ENCODE measurements at places on chromosomes 16 and 17.

GRCh38 chr16:85918436-85918835 lies 19.5 kb downstream of the IRF8 start:
- no peak for DNase-seq

DNA sequence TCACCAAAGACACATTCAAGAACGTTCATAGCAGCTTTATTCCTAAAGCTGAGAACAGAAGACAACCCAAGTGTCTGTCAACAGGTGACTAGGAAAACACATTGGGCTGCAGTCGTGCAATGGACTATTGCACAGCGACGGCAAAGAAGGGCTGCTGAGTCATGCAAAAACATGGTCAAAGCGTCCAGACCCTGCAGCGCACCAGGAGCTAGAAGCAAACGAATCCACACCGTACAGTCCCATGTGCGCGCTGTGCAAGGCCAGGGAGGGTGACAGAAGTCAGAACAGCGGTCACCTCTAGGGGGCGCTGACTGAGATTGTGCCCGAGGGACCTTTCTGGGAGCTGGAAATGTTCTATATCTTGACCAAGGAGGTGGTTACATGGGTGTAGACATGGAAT lies 266.4 kb downstream of the MAF start:
- DNase-seq, result peak; percentile 22

GRCh38 chr16:54136276-54136625 lies 150.3 kb downstream of the IRX3 start:
- DNase-seq, result no peak

DNA sequence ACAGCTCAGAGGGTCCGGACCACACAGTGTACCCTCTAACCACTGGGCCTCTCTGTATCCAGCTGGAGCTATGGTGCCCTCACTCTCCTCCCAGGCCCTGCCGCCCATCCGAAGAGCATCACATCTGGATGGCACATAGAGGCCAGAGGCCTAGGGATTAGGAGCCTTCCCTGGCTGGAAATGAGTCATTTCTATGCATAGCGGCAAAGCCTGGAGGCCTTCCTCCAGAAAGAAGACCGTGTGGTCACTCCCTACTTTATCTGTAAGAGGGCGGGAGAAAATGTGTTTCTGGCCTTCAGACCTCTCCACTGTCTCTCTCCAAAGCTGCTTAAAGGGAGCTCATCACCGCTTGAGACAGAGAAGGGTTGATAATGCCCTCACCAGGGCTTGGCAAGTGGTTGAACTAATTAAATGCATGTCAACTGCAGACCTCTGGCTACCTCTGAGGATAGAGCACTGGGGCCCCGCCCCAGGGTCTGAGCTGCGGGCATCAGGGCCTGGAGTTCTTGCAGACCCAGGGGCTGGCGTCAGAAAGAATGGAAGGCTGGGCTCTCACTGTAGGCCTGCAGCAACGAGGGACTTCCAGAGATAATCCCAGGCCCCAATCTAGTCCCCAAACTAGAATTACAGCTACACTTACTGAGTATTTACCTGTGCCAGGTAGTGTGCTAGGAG lies 122.2 kb downstream of the IRX5 start:
- DNase-seq, result no peak

DNA sequence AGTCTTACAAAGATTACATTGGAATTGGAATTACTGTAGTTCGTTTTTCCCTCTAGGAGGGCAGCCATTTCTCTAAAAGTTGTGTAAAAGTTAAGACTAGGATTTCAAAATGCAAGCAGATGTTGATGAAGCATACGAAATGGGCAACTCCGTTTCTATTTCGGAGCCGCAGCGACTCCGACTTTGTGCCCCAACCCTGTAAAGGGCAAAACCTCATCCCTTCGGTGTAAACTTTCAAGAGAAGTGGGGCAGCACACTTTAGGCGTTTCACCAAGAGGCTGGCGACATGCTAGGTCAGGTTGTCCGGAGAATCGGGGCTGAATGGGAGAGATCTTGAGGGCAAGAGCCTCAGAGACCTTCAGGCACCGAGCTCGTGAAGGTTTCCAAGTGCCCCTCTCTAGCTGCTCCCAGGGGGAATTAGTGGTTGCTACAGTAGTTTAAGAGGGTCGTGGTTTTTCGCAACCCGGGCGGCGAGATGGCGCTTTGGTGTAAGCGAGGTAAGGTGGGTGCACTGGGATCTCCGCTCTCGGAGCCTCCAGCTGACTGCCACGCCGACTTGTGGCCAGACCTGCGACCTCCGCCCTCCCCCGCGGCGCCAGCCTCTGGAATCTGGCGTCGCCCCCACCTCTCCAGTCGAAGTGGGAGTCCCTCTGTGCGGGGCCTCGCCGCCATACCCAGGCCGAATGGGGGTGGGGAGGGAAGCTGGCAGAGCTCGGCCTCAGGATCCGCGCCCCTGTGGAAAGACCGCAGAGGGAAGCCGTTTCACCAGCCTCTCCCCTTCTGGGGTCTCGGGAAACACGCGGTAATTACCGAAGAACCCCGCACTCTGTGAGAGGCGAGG lies 1.0 kb upstream of the HEXIM2 start:
- DNase-seq, result peak; percentile 72

GRCh38 chr17:1808644-1809043 lies 21.1 kb downstream of the SMYD4 start:
- no peak for DNase-seq

DNA sequence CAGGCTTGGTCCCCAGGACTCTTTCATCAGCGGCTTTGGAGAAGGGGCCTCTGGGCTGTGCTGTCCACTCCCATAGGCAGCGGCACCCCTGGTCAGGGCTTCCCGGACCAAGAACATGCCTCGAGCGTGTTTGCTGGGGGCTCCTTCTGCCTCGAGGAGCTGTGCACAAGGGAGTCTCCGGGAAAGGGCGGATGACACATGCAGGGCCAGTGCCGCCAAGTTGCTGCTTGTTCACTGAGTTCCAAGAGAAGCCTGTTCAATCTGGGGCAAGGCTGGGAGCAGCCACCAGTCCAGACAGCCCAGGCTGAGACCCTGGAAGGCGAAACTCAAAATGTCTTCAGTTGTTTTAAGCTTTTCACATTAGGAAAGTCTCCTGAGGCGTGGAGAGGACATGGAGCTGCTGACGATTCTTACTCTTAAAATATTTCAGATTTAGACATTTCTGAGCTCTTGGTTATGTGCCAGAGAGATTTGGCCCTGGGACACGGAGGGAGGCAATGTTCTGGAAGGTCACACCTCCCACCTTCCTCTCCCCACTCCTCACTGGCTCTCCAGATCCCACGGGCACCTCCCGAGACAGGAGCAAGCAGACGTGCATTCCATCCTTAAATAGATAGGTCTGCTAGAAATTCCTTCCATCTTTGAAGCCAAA lies 84.5 kb upstream of the ZNF469 start:
- no peak for DNase-seq

DNA sequence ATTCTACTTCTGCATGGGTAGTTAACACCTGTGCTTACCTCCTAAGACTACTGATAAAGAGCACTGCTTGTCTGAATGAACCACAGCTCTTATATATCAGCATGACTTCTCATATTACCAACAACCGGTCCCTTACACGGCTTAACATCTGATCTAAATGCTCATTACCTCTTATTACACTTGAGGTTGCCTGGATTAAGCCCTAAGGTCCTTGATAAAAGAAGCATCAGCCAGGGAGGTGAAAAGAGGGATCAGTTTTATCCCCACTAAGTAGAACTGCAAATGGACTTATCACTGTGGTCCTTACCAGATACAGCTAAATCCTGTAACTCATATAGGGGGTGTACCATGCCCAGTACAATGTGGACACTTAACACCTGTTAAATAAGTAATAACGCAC lies 8.2 kb upstream of the RSKR start:
- no peak for DNase-seq

- DNase-seq, result no peak
Measured at GRCh38 chr16:11408216-11408615, 63.0 kb downstream of the RMI2 start.

DNA sequence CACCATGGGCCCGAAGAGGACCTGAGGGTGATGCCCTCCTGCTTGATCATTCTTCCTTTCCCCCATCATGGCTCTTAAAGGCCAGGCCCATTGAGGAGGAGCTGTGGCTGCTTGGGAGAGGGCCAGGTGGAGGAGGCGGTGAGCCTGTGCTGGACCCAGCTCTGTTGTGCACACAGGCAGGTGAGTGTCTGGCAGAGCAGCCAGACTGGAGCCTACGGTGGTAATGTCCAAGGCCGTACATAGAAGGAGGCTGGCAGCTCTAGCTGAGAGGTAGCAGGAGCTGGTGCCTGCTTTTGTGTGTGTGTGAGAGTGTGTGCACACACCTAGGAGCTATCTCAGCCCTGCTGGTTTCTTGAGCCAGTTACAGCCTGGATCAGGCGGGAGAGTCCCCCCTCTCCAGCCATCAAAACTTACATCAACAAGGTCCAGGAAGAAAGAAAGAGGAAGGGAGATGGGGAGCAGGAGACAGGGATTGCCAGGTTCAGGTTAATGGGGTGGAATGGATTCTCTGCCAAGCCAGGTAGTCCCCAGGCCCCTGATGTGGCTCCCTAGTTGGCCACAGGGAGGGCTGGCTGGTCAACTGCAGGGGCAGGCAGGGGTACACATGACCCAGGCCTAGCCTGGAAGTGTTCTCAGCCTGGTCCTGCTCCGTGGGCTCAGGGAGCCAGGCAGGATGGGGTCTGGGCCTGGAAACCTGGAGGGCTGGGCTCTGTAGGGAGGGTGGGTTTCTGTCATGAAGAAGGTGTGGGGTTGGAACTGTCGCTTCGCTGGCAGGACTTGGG lies 107.1 kb downstream of the RAP1GAP2 start:
- DNase-seq, result no peak

DNA sequence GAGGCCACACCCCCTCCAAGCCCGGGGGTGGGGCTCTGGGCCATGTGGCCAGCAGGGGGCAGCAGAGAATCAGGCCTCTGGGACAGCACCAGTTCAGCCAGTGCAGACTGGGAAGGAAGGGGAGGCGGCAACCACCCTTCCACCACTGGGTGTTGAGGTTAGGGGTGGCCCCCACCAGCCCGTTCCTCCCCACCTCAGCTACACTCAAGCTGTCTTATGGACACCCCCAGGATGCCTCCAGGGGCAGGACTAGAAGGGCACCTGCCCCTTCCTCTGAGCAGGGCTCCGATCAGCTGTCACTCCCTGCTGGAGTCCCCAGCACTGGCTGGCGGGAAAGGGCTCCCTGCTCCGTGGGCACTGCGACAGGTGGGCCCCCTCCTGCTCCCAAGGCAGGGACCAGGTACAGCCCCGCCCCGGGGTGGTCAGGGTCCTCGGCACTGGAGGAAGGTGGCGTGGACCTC lies 21.8 kb downstream of the KATNB1 start:
- DNase-seq, result peak; percentile 88

DNA sequence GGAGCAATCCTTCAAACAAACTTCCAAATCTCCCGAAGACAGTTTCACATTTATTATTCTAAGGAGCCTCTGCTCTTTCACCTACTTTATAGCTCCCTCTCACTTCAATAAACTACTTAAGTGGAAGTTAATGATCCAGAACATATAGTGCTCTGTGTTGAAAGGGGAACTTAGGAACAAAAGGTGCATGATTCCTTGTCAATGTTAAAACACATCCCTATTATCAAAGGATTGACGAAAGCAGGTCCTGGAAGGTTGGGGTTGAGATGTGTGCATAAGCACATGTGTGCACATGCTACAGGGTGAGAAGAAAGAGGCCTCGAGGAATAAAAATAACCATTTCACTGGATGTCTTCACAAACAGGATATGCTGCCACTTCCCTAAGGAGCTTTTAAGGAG lies 170.3 kb downstream of the SLC39A11 start:
- peak; percentile 15 for DNase-seq

- no peak for DNase-seq
Measured at GRCh38 chr17:41103896-41104295, 1.3 kb upstream of the KRTAP4-9 start.
